GM04503 (cell line): ENCODE measurements at places on chromosomes 16 and 17.

GRCh38 chr16:80197741-80198201 is 343.0 kb upstream of the DYNLRB2 start:
- peak; percentile 73 for DNase-seq

DNA sequence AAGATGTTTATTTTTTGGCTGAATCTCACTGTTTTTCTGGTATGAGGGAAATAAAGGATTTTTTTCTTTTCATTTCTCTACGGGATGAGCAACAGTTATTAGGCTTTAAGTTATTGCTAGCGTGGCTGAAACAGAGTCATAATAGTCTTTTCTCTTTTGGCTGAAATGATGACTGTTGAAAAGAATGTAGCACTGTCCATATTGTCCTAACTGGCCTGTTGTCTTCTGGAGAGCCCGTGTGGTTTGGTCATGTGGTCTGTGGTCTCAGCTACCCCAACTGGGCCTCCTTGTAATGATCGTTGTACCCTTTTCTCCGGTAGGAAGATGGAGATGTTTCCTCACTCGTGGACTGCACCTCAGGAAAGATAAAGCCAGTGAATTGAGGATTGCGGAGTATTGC is 36.6 kb downstream of the EPN2 start:
- DNase-seq = no peak

- DNase-seq = no peak
Observed at GRCh38 chr16:12659871-12660270, 143.8 kb downstream of the CPPED1 start.

DNA sequence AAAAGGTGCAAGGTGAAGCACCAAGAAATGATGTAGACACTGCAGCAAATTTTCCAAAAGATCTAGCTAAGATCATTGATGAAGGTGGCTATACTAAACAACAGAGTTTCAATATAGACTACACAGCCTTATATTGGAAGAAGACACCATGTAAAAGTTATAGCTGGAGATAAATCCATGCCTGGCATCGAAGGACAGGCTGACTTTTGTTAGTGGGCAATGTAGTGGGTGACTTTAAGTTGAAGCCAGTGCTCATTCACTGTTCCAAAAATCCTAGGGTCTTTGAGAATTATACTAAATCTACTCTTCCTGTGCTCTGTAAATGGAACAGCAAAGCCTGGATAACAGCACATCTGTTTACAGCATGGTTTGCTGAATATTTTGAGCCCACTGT is 26.4 kb downstream of the HLF start:
- DNase-seq = no peak

DNA sequence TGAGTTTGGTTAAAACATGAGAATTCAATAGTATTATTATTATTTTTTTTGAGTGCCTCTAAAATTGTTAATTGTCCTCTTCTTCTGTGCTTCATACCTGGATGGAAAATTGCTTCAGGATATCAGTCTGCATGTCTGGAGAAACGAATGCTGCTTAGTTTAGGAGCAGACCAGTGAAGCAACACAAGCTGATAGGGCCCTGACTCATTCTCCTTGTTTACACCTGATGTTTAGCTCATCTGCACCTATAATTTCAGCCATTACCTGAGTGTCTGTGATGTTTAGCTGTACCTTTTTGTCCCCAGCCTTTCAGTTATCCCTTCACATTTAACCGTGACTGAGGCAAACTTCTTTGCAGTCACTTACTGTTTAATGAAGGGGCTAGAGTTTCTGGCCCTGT is 14.8 kb downstream of the SNTB2 start:
- DNase-seq = no peak
